ENCODE measurements at places on chromosomes 4 and X.

DNA sequence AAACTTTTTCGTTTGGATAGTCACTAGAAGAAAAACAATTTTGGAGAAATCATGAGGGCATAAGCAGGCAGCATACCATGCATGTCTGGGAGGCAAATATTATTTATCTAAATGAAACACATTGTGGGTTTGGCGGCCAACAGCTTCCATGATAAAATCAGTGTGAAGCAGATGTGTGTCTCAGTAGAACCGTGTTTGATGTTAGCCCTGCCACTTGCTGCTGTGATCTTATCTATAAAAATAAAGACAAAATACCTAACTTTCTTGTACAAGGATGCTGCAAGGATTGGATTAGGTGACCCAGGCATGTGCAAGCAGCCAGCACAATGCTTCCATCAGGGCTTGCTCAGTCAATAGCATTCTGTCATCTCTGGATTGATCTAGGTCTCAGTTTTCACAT lies 341.4 kb downstream of the PACRGL start:
- no peak for DNase-seq

DNA sequence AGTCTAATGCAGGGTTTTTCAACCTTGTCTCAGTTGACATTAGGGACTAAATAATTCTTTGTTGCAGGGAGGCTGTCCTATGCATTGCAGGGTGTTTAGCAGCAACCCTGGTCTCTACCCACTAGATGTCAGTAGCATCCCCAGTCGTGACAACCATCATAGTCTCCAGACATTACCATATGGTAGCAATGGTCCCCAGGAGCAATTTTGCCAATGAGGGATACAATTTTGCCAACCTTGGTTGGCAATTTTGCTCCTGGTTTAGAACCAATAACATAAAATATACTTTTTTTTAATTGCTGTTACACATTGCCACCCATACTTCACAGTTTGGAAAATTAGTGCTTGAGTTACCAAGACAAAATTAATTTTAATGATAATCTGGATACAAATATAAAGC lies 6.0 kb downstream of the EREG start:
- DNase-seq = peak; percentile 17

DNA sequence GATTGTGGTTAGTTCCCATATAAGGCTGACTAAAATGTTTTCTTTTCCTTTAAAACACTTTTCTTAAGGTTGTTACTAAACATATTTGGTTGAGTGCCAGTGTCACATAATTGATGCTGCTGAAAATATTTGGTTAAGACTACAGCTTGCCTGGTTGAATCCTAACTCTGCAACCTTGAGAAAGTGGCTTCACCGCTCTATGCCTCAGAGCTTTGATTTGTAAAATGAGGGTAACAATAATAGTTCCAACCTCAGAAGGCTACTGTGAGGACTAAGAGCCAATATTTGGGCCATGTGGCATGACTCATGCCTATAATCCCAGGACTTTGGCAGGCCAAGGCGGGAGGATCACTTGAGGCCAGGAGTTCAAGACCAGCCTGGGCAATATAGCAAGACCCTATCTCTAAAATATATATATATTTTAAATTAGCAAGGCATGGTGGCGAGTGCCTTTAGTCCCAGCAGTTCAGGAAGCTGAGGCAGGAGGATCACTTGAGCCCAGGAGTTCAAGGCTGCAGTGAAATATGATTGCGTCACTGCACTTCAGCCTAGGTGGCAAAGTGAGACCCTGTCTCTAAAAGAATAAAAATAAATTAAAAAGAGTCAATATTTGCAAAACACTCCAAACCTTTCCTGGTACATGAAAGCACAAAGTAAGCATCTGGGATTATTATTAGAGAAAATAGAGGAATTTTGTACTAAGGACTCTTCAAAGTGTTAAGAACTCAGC lies 7.1 kb upstream of the NEIL3 start:
- no peak for DNase-seq

- no peak for DNase-seq
These were observed 3.1 kb downstream of the CXXC4 start for GRCh38 chr4:104491481-104492182.

GRCh38 chrX:147917700-147918695 lies 6.3 kb downstream of the FMR1 start:
- peak; percentile 2 for DNase-seq

DNA sequence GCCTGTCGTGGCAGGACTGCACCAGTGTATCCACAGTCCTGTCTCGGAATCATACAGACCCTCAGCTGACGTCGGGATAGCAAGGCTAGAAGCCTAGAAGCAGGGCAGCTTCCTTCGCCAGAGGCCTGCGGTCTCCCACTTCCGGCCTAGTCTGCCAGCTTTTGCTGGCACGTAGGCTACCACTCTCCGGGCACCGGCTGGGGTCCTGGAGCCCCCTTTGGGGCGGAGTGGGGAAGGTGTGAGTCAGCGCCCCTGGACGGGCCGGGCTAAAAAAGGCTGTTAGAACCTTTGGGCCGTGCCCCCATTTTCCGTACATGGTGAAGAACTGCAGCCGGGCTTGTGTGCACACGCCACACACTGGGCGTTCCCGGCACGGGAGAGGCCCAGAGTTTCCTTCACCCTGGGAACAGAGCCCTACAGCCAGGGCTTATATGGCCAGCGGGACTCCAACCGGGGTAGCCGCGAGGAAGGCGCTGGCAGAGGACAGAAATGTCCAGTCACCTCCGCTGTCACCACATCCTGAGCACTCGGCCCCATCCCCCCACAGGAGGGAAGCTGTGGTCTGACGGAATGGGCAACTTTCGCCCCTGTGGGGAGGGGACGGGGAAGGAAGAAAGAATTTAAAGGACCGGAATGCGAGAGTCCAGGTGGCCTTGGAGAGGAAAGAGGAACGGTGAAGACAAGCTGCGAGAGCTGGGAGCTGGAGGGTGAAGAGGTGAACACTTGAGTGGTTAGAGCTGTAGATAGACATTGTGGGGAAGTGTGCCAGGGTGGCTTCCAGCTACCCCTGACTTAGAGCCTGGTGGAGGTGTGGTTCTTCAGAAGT lies 4.6 kb downstream of the MAGIX start:
- no peak for DNase-seq

GRCh38 chr4:169100670-169101101 lies 90.6 kb upstream of the CBR4 start:
- DNase-seq = no peak

DNA sequence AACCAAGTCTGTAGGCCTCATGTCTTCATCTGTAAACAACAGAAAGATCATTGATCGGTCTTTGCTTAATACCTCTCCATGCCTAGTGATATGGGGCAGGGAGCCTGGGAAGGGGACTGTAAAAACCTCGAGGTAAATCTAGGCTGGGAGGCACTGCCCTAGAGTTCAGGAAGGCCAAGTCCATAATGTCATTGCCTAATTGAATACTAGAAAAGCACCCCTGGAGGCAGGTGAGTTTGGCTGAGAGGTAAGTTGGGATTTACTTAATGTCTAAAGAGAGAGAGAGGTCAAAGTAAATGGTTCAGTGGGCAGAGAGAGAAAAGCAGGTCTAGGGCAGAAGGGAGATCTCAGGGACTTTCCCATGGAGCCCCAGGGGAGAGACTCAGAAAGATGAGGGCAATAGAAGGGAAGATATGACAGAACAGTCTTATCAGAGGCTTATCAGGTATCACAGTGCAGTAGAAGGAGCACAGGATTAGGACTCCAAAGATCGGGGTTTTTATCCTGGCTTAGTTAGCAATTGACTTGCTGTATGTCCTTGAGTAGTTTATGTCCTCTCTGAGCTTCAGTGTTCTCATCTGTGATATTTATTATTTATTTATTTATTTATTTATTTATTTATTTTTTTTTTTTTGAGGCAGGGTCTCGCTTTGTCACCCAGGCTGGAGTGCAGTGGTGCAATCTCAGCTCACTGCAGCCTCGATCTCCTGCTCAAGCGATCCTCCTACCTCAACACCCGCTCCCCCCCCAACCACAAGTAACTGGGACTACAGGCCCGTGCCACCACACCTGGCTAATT lies 85.2 kb downstream of the SLC16A2 start:
- DNase-seq = no peak

DNA sequence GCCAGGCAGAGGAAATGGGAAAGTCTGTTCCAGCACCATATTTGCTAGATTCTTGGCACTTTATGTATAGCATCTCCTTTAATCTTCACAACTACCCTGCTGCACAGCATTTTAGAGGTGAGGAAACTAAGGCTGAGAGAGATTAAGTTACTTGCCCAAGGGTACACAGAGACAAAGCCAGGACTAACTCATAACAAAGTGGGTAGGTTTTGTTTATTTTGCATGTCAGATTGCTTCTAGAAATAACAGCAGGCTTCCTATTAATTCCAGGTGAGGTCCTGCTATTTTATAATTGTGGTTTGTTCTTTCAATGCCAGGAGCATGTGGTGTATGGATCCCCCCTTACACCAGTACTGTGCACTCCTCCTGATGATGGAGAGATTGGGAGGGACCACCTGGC lies 15.0 kb downstream of the TCEANC start:
- no peak for DNase-seq
